Fibroblast of skin of abdomen (primary cell): ENCODE measurements at places on chromosomes 1 and 21.

- DNase-seq: no peak
Measured at GRCh38 chr1:89615676-89616598, 17.0 kb upstream of the LRRC8C start.

DNA sequence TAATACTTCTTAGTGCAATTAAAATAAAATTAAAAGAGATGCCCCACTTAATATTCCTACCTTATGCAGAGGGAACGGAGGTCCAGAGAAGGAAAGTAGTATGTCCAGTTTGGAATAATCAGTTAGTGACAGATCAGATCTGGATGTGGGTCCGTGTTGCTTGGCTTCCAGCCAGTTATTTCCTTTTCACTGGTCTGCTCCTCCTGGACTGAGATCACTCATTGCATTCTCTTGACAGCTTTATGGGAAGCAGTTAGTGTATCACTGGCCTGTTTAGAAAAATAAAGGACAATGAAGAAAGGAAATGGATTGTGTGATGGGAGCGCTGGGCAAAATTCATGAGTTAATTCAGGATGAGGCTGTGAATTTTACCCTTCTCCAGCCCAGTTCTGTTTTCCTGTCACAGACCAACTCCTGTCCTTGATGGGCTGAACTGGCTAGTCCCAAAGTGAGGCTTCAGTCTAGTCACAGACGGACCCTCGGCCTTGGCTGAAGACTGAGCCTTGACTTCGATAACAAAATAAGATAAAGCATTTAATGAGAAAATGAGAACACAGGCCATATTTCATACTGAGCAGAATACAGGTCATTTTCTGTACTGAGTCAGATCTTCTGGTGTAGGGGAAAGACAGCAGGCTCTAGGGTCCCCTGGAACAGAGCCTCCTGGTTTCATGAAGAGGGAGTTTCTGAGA, 85.2 kb upstream of the TRABD2B start:
- no peak for DNase-seq

GRCh38 chr1:87759421-87760087, 430.9 kb downstream of the LMO4 start:
- DNase-seq: no peak

GRCh38 chr21:28133116-28133515, 859.6 kb downstream of the LTN1 start:
- no peak for DNase-seq

GRCh38 chr1:59751801-59752200, 62.9 kb upstream of the HOOK1 start:
- peak; percentile 47 for DNase-seq

- peak; percentile 71 for DNase-seq
Measured at GRCh38 chr1:45299981-45300668, 26.6 kb upstream of the HPDL start.

- no peak for DNase-seq
Measured at GRCh38 chr1:208759255-208759654, 515.1 kb upstream of the PLXNA2 start.

DNA sequence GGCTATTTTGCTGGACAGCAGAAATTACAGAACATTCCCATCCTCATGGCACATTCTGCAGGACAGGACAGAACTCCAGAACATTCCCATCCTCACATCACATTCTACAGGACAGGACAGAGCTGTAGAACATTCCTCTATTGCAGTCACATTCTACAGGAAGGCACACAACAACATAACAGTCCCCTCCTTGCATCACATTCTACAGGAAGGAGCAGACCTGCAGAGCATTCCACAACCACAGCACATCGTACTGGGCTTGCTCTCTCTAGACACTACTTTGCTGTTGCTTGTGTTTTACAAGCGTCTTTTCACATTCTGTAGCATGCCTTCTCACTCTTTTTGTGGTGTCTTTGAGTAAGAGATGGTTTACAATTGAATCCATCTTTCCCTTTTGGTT, 26.8 kb upstream of the ABCB10 start:
- no peak for DNase-seq

DNA sequence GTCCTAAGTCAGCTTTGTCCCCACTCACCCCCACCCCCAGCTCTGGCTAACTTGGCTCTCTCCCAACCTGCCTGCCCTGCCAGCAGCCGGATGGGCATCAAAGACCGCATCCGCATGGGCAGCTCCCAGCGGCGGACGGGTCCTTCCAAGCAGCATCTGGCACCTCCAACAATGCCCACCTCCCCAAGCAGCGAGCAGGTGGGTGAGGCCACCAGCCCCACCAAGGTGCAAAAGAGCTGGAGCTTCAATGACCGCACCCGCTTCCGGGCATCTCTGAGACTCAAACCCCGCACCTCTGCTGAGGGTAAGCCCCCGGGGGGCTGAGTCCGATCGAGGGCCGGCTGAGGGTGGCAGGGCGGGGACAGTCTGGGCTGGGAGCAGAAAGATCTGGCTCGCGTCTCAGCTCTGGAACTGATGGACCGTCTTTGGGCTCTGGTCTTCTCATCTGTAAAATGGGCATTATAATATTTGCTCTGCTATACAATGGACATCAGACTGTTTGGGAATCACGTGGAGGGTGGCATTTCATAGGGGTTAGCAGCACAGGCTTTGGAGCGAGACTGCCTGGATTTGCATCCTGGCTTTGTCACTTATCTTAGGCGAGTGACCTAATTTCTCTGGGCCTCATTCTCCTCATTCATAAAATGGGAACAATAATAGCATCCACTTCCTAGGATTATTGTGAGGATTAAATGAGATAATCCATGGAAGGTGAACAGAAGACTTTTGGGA, 31.0 kb downstream of the CITED4 start:
- no peak for DNase-seq

DNA sequence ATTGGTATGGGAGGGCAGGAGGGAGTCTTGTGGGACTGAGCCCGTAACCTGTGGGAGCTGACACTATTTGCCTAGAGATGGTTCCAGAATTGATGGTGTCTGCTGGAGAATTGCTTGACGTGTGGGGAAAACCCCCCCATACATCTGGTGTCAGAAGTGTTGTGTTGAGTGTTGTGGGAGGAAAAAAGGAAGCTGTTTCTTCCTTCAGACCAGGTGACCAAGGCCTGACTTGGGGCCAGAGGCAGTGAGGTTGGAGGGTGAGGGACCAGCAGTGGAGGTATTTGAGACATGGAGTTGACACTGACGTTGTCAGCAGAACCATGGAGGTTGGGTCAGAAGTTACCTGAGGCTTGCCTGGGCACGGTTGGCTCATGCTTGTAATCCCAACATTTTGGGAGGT, 8.3 kb downstream of the SHISAL2A start:
- DNase-seq: no peak

DNA sequence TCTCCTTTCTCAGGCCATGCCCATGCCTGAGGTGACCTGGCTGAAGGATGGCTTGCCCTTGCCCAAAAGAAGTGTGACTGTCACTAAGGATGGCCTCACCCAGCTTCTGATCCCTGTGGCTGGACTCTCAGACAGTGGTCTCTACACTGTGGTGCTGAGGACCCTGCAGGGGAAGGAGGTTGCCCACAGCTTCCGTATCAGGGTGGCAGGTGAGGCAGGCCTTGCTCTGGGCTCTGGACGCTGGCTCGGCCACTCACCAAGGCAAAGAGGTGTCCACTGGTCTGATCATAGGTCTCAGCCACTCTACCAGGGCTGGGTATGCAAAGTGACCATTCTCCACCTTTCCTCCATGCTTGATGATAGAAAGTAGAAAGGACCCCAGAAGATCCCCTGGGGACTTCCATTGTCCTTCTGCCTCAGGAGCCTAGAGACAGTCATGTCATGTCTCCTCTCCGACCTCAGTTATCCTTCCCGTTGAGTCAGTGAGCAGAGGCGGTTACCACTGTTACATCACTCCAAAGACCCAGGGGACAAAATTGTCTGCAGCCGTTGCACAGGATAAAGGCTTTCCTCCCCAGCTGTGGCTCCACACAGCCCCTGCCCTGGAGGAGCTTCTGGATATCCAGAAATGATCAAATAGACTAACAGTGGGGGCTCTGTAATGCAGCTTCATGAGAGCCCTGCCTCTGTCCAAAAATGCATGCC, 34.2 kb downstream of the IGFN1 start:
- DNase-seq: peak; percentile 41

DNA sequence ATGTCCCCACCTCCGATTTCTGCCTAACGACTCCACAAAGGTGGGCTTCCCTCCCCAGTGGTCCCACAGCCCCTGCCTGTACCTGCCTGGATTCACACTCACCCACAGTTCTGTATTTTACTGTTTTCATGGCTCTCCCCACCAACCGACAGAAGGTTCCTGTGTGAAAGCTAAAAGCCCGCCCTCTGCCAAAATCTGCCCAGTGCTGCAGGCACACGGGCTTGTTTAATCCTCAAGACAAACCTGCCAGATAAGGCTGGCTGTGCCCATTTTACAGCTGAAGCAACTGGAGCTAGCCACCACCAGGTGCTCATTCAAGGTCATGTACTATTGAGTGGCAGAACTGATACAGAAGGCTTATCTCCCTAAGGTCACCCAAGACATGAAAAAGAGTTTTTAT, 114.5 kb downstream of the HIVEP3 start:
- DNase-seq: no peak

DNA sequence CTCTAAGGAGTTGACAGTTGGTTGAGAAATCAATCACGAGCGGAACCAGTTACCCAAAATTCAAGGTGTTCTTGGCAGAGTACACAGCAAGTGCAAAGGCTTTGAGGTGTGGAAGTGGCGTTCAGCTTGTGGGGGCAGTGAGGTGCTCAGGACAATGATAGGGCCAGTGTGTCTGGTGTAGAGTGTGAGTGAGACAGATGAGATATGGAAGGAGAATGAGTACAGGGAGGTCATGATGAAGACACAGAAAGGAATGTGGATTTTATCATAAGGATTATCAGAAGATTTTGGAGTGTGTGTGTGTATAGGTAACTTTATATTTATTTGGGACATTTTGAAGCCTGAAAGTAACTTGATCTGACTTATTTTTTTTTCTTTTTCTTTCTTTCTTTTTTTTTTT, 40.9 kb downstream of the IFI44 start:
- no peak for DNase-seq

DNA sequence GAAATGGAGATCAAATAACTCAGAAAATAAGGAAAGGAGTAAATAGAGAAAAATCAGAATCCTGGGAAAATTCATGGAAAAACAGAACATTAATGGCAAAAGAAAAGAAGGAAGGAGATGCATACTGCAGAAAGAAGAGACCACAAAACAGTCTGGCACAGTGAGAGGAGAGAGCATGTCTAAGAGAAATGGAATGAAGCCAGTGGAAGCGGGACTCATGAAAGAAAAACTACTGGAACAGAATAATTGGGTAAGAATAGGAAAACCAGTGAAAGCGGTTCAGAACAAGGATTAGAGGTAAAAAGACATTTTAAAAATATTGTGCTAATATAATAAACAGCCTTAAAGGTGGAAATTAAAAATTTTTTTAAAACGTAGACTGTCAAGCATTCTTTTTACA, 93.6 kb upstream of the GREM2 start:
- DNase-seq: peak; percentile 84

GRCh38 chr1:182681568-182681912, 2.8 kb downstream of the RGS8 start:
- DNase-seq: no peak

DNA sequence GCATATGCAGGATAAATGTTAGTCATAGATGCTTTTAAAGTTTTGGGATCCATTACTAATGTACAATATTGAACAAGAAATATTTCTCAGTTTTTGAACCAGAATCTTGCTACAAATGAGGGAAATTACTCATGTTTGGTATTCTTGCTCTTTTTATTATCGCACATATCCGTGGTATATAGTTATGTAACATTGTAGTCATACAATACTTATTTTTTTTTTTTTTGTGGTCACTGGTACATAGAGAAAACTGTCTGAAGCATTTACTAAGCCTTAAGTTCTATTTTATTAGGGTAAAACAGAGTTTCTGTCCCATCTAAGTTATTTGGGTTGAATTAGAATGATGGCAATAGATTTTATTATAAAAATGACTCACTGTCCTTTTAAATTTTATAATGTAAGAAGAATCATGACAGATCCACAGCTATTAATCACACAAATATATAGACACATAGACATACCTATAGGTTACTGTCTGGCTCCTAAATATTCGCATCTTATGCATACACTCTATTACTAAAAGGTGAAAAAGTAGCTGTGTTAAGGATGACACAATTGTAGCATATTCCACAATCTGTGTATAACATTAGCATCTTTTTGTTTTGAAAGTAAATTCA, 18.0 kb upstream of the PRKAA2 start:
- peak; percentile 40 for DNase-seq

DNA sequence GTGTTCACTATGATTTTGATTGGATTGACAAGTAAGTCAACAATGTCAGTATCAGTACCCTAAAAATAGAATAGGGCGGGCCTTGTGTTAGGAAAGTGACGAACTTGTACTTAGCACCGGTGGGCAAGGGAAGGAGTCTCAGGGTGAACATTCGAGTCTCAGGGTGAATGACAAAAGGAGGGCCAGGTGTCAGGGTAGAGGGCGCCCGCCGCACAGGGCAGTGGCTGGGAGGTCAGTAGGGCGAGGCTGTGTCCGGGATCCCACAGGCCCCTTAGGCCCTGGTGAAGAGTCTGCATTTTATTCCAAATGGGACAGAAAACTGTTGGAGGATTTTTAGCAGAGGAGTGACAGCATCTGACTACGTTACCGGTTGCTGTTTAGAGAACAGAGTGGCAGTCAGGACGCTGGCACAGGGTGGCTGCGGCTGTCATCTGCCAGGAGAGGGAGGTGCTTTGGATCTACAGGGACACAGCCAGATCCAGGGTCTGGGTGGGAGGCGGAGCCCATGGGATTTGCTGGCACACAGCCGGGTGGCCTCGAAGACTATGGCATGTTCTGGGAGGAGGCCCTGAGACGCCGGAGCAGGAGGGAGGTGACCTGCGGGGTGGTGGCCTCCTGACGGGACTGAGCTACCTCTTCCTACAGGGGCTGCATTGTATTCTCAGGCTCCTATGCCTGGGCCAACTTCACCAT, 11.0 kb downstream of the AGTRAP start:
- no peak for DNase-seq

DNA sequence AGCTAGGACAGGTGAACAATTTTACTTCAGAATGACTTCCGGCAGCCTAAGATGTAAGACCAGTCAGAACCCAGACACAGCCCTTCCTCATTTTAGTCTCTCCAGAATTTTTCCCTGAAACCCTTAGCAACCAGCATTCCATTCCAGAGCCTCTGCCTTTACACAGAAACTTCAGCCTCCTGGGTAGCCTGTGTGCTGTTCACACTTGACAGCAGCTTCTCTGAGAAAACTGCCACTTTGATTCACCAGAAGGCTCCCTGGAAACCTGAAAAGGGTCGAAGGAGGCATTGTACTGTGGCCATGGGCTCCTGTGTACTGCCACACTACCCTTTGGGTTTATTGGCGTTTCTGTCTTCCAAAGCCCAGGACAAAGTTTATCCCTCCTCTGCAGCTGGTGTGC, 17.4 kb downstream of the HYI start:
- no peak for DNase-seq
